NCI-H526 (cell line): ENCODE measurements at places on chromosomes 1 and 21.
A peak's percentile ranks its signal among the peaks of the same experiment; 100 is the strongest.

DNA sequence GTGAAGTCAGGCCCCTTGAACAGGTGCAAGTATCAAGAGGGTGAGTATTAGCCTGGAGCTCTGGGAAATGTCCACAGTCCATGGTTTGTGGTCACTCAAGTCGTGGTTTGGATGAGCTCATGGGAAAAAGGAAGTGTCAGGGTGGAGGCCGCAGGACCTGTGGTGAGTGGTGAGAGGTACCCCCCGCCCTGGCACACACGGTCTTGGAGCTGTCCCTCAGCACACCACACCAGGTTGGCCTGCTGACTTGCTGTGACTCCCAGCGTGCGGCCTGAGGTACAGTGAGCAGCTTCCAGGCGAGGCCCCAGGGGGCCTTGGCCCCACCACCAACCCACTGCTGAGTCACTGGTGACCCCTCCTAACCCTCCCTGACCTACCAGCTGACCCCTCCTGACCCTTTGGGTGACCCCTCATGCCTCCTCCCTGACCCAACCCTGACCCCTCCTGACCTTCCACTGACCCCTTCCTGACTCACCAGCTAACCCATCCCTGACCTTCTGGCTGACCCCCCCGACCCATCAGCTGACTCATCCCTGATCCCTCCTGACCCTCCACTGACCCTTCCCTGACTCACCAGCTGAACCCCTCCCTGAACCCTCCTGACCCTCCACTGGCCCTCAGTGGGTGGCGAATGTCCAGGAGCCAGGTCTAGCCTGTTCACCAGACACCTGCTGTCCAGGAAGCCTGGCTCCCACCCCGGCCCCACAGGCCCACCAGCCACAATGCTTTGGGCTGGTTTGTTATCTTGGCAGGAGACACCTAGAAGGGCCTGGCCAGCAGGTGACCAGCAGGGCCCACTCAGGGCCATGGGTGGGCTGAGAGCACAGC, 34.8 kb upstream of the RNF187 start:
- no peak for DNase-seq

- DNase-seq: no peak
Observed at GRCh38 chr1:10785728-10786638, 10.5 kb downstream of the CASZ1 start.

DNA sequence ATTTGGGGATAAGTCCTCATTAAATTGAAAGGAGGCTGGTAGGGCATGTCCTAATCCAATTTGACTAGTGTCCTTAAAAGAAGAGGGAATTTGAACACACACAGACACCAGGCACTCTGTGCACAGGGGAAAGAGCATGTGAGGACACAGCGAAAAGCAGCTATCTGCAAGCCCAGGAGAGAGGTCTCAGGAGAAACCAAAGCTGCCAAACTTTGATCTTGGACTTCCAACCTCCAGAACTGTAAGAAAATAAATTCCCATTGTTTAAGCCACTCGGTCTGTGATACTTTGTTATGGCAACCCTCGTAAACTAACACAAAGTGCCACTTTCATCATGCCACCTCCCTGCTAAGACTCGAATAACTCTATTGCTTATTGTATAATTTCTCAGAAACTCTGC, 13.8 kb downstream of the PLA2G4A start:
- peak; percentile 94 for DNase-seq

GRCh38 chr21:41169701-41170100, 1.7 kb downstream of the BACE2 start:
- no peak for DNase-seq

DNA sequence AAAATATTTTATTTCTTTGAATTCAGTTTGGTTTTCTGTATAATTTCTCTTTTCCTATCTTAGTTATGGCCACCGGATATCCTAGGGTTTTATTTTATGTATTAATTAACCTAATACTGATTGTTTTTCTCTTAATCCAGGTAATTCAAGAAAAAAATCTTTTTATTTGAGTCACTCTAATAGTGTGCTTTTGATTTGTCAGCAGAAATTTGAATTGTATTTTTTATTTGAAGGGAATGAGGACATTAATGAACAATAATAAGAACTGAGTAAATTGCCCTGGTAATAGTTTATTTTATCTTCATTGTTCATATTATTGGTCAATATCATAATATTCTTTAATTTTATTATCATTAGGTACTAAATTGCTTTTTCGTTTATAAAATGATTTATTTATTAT, 120.1 kb downstream of the USP25 start:
- no peak for DNase-seq

GRCh38 chr1:25484096-25484495, 53.4 kb downstream of the MACO1 start:
- DNase-seq: no peak
